ENCODE measurements at places on chromosomes 5 and 9.

GRCh38 chr5:106106384-106106783 is 1564.4 kb downstream of the EFNA5 start:
- no peak for DNase-seq

GRCh38 chr5:173055042-173055721 is 970 bp upstream of the CREBRF start:
- DNase-seq, result no peak

DNA sequence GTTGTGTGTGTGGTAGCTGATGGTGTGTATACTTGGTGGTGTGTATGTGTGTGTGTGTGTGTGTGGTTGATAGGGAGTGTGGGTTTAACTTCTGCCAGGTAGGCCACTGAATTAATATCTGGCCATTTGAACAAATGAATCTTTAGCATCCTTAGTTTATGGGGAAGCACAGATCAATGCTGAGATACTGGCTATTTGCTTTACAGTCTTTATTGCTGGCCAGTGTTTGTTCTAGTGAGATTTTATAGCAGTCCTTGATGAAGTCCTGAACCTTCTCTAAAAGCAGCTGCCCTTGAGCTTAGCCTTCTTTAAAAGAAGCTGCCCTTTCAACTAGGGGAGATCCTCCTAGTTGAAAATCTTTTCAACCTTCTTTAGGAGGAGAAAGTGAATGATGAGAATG is 69.3 kb downstream of the MACIR start:
- no peak for DNase-seq

DNA sequence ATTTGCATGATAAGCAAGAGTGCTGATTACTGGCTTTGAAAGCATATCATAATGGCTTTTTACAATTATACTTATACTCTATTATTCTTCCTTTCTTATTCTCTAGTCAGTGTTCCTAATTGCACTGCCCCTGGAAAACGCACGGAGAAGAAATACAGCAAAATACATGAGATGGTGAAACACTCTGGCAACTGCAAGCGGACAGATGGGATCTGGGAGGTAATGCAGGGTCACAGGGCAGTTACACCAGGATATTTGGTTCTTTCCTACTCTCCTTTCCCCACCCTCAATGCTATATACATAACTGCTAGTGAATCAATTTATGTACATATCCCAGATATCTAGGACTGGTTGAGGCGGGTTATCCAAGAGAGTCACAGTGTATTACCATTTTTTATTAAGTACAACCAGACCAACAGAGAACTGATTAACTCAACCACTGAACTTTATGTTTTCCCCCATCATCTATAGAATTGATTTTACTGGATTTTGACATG is 423.7 kb downstream of the ZSWIM6 start:
- no peak for DNase-seq

DNA sequence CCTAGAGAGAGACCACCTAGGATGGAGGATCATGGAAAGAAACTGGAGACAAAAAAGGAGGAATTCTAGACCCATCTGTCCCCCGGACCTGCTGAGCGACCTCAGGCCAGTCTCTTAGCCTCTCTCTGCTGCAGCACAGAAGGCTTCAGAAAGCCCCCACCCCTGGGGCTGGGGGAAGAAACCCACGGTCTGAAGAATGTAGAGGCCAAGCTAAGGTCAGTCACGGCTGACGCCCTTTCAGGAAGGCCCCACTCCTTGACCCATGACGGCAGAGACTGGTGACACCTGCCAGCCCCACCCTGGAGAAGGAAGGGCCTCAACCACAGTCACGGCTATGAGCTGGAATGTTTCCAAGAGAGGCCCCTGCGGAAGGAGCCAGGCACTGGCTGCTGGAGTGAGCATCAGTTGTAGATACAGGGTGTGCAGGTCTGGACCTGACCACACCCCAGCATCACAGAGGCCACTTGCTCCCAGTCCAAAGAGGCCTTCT is 120.5 kb upstream of the BOD1 start:
- DNase-seq, result no peak

GRCh38 chr9:131218370-131218769 is 57.9 kb downstream of the FAM78A start:
- DNase-seq, result no peak

GRCh38 chr9:17876687-17877086 is 297.8 kb downstream of the SH3GL2 start:
- no peak for DNase-seq

DNA sequence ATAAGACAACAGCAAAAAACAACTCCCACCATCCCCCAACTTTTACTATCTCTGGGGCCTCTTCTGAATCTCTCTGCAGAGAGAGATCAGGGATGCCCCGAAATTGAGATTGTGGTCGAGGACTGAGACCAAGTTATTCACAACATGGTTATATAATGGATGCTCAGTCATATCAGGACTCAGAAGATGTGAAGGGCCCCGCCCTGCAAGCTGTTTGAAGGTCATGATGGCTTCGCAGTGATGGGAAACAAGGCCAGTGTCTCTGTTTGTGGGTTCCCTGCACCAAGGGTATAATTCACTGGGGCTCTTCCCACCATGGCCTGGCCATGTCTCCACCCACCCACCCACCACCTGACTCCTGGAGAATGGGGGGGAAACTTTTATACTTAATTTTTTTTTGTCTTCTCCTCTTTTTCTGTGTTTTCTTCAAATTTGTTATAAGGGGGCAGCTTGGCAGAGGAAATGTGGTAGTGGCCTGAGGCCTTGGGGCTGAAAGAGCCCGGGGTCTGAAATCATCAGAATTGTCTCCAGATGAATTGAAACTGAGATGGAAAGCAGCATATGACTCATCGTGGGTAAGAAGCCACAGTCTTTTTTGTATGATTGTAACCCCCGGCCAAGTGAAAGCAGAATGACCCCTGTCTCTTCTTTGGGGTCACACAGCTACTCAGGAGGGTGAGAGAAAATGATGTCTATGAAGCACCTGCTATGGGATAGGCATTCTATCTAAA is 15.0 kb upstream of the TEX48 start:
- no peak for DNase-seq

DNA sequence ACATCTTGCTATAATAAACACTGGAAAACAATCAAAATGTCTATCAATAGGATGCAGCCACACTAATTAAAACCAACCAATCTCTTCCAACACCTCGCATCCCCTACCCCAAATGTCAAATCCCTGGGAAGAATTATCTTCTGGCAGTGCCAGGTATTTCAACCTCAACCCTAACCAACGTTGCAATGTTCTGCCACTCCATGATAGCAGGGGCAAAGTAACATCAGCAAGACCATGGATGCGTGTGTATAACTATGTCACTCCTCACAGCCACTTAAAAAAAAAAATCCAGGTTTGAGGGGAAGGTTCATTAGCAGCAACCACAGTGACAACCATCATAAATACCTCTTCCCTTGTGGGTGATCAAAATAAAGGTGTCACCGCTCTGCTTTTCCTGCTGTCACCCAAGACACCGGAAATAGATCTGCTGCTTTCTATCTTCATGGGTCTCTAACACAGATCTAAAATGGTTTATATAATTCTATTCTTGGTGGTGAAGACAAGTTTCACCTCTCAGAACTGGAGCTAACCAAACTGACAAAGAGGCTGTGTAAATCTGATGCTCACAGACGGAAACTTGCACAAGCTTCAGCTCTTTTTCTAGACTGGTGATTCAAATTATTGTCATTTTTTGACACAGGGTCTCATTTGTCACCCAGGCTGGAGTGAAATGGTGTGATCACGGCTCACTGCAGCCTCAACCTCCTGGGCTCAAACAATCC is 9.9 kb downstream of the HSPA9 start:
- DNase-seq, result no peak

GRCh38 chr9:105073147-105073546 is 145.2 kb upstream of the ABCA1 start:
- DNase-seq, result no peak

DNA sequence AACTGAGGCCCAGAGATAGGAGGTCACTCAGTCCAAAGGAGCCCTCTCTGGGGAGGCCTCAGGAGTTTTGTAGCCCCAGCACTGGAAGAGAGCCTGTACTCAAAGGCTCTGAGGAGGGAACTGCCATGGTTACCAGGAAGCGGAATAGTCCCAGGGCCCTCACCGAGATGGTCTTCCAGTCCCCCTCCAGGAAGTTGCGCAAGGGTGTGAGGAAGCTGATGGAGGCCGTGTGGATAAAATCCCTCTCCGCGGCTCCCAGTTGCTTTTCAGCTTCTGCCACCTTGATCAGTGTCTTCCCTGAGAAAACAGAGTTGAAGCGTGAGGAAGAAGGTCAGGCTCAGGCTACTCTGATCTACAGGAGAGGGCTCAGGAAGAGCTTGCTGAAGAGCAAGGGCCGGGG is 13.5 kb downstream of the SH3GLB2 start:
- DNase-seq, result no peak
